ENCODE measurements at places on chromosomes 13 and 19.

- no peak for DNase-seq
Measured at GRCh38 chr19:2415281-2415972, 12.0 kb downstream of the TIMM13 start.

DNA sequence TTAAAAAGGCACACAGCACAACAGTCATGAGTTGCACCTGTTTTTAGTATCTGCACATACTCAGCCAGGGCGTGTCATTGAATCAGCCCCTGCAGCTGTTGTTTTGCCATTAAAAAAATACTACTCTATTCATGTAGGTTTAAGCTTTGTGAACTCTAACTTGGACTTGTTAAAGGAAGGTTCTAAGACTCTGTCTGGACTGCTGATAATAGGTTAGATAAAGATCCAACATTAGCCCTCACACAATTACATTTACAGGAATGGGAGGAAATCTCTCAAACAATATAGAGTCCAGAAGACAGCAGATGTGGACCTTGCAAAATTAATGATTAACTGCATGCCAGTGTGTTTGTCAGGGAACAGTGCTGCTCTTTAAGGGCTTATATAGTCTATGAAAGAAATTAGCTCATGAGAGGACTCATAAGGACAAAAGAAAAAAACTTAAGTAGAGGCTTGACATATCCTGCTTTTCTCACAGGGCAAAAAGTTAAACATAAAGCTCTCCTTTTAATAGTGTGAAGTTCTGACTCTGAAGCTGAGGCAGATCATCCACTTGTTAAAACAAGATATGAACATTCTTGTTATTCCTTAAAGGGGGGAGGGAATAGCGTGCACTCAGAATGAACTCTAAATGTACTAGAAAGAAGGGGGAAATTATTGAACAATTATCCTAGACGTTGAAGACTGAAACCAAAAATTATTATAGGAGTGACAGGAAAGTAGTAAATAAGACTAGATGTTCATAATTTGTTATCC, 243.6 kb downstream of the NDFIP2 start:
- no peak for DNase-seq

DNA sequence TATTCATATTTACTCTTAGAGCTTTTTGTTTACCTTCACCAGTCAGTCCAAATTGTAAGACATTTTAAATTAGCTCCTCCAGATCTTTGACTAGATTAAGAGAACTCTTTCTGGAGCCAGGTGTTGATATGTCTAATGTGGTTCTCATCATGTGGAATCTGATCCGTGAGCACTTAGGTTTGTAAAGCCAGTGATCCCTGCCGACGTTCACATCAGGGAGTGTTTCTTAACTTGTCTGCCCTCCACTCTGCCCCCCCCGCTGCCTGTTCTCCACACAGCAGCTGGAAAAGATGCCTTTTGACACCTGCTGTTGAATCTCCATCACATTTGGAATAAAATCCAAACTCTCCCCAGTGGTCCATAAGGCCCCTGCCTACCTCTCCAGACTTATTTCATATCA, 17.7 kb downstream of the METTL21C start:
- no peak for DNase-seq

DNA sequence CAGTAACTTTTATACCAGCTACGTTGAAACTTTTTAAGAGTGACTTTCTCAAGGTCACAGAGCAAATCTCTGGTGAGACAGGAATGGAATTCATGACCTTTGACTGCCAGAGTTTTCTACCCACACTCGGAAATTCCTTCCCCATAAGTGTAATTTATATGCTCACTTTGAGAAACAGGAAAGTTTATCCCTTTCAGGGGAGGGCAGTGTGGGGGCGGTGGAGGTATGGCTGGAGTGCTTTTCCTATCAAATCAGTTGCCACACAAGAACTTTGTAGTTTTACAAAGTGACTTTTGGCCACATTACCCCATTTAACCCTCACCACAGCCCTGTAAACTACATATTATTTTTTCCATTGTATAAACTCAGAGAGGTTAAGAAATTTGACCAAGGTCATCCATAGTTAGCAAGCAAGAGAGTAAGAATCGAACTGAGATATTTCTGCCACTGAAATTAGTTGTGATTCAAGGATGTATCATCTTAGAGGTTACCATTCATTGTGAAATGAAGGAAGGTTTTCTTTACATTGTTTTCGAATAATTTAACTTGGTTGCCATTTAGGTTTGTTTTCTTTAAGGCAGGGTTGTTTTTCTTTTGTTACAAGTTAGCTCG, 5.9 kb downstream of the KLF12 start:
- DNase-seq = no peak

DNA sequence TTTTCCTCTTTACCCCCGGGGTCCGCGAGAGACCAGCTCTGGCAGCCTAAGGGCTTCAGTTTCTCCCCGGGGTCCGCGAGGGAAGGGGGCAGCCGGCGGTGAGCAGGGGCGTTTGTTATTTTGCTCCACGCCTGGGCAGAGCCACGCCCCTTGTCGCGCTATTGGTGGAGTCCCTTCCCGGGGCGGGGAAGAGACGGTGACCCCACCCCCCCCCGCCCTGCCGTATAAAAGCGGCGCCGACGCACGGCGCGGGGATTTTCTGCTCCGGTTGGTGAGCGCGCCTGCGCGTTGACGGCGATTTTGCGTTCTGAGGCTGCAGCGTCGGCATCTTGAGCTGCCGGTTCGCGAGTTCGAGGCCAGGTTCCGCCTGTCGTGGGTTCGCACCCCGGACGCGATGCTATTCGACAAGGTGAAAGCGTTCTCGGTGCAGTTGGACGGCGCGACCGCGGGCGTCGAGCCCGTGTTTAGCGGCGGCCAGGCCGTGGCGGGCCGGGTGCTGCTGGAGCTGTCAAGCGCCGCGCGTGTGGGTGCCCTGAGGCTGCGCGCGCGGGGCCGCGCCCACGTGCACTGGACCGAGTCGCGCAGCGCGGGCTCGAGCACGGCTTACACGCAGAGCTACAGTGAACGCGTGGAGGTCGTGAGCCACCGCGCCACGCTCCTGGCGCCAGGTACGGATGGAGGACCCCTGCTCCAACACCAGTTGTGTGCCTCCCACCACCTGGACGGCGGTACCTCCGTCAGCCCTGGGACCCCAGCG, at the start of gene ARRDC2:
Gene ARRDC2 (plus strand): TSS at position 254 of the 757 bp plus-strand sequence. CDS start 141 bp downstream, at position 395.
- peak; percentile 79 for DNase-seq

GRCh38 chr13:110944121-110944967, 29.5 kb upstream of the ANKRD10 start:
- DNase-seq = no peak

DNA sequence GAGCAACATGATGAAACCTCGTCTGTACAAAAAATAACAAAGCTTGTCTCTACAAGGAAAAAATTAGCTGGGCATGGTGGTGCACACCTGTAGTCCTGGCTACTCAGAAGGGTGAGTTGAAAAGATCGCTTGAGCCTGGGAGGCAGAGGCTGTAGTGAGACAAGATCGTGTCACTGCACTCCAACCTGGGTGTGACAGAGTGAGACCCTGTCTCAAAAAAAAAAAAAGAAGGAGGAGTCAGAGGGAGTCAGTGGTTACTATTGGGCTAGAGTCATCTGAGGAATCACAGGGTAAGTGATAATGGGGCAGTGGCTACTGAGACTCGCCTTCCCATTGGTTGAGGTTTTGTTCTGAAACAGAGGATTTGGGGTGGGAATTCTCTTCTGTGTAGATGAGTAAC, 1.9 kb upstream of the GPI start:
- DNase-seq = no peak

- peak; percentile 30 for DNase-seq
Measured at GRCh38 chr13:32426990-32427851, 709 bp downstream of the N4BP2L1 start.

DNA sequence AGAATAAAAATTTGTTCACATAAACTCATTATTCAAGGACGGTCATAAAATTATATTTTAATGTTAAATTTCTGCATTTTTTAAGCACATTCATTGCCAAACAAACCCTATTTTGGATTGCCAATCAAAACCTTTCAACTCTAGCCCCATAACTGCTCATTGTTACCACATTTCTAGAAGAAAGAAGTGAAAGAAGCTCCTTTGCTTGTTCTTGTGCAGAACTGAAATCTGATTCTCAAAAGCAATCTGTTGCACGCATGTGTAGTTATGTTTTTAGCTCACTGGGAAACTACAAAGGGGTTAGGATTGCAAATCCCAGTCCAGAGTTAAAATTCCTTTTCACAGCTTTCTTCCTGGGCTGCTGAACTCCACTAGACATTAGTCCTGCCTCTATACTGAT, 109.5 kb upstream of the MIR17HG start:
- DNase-seq = no peak

DNA sequence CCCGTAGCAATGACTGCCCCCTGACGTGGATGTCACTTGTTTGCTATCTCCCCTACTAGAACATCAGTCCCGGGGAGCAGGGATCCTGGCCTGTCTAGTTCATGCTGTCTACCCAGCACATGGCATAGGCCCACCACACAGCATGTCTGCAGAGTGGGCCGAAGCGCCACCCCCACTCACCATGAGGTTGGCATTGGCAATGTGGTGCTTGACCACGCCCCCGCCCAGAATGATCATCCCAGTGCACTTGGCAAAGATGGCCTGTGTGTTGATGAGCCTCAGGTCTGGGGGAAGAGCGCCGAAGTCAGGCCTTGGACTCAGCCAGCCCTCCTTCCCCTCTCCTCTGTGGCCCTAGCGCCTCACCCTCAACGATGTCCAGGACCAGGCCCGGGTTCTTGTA, 4.8 kb downstream of the DHPS start:
- DNase-seq = no peak

GRCh38 chr13:39876258-39876657, 220.8 kb downstream of the COG6 start:
- DNase-seq = no peak

DNA sequence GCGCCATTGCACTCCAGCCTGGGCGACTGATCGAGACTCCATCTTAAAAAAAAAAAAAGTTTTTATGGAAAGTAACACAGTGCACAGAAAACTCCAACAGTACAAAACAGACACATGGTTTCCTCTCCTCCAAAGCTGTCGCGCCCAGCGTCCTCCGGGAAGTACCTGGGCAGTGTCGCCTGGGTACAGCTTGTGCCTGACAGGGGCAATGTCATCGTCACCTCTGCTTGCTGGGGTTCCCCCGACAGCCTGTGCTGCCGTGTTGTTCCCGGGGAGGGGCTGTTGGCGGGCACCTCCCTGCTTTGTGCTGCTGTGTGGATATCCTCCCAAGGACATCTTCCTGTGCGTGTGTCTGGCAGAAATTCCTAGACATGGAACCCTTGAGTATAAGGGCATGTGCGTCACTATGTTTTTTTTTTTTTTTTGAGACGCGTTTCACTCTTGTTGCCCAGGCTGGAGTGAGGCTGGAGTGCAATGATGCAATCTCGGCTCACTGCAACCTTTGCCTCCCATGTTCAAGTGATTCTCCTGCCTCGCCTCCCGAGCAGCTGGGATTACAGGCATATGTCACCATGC, 2.4 kb upstream of the F2RL3 start:
- no peak for DNase-seq

GRCh38 chr13:29737061-29737460, 113.4 kb downstream of the UBL3 start:
- no peak for DNase-seq

GRCh38 chr13:79777504-79777903, 296.5 kb downstream of the NDFIP2 start:
- no peak for DNase-seq

- DNase-seq = peak; percentile 53
Measured at GRCh38 chr19:2636897-2637683, 65.4 kb downstream of the GNG7 start.

GRCh38 chr19:40366697-40367561, 18.4 kb downstream of the PLD3 start:
- no peak for DNase-seq

GRCh38 chr19:50016225-50016807, 8.9 kb downstream of the VRK3 start:
- no peak for DNase-seq

GRCh38 chr13:32881074-32881776, 135.0 kb upstream of the KL start:
- no peak for DNase-seq

DNA sequence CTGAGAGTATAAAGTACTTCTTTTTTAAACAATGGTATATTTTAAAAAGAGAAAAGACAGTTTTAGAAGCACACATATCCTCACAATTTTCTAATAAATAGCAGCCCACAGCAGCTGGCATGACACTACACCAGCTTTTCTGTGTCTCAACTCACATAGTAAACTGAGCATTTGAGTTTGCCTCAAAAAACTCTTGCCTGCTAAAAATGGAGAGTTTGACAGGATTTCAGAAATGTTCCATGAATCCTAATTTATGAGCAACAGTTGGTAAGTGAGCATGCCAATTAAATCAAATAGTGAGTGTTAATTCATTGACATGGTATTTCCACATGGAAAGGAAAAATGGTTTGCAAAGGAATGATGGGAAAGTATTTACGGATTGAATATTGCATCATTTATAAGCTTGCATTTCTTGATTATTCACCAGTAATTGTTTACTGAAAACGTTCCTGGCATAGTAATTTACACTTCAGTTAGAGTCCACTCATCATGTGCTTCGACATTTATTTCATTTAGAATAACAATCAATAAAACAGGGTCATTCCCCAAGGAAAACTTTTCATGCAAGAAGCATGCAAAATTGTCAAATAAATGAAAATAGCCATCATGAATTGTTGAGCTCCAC, 323.0 kb downstream of the EFNB2 start:
- DNase-seq = no peak

GRCh38 chr13:90238413-90238812, 1109.1 kb upstream of the MIR17HG start:
- no peak for DNase-seq

- DNase-seq = no peak
Measured at GRCh38 chr19:13975870-13976269, 23.6 kb downstream of the DCAF15 start.

DNA sequence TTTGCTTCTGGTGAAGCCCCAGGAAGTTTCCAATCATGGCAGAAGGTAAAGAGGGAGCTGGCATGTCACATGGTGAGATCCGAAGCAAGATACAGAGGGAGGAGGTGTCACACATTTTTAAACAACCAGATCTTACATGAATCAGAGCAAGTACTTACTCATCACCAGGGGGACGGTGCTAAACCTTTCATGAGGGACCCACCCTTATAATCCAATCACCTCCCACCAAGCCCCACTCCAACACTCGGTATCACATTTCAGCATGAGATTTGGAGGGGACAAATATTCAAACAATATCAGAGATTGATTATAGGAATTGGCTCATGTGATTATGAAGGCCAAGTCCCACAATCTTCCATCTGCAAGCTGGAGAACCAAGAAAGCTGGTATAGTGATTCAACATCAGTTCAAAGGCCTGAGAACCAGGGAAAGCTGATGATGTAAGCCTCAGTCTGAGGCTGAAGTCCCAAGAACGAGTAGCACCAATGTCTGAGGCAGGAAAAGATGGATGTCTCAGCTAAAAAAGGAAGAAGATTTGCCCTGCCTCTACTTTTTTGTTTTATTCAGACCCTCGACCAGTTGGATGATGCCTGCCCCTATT, 58.6 kb upstream of the WDFY2 start:
- no peak for DNase-seq

GRCh38 chr19:42428676-42429075, 1.5 kb upstream of the LIPE start:
- no peak for DNase-seq

DNA sequence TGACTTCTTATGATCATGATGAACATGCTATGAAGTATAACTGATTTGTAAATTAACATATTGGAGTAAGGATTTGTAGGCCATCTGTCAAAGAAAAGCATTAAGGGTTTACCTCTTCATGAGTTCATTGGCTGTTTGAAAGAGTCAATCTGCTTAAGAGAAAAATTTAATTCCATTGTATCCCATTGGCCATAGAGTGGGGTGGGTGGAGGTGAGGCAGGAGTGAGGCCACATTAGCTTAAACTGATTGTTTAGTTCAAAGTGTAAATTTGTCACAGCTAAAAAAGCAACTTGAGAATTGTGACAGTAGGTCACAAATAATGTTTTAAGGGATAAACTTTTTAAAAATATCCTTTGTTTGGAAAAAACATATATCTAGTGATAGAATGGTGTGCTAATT, 11.4 kb downstream of the GPR180 start:
- no peak for DNase-seq
